Activated effector memory CD4-positive, alpha-beta T cell treated with Interleukin-2 at 50 U/mL for 16 hours (primary cell): ENCODE measurements at places on chromosomes 2 and 18.

GRCh38 chr18:58196164-58196563, 152.1 kb downstream of the NEDD4L start:
- no peak for DNase-seq

DNA sequence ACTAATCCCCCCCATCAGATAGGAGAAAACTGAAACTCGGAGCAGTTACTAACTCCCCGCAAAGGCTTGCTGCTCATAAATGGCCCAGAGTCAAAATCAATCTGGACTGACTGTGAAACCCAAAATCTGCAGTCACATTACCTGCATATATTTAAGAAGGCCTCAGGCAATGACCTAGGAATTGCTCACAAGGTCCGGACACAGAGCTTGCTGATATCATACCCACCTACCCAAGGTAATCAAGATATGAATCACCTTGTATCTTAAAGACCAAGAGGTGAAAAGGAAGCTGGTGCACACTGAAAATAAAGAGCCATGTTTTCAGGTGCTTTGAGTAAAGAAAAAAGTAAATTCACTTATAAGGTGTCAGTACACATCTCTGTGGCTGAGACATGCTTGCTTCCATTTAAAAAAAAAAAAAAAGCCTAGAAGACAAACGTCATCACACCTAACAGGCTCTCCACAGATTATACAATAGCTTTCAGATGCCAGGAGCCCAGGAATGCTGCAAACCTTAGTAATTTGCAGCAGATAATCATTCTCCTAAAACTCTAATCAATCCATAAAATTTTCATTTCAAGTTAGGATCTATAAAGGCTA, 195.4 kb downstream of the ZEB2 start:
- DNase-seq, result no peak

DNA sequence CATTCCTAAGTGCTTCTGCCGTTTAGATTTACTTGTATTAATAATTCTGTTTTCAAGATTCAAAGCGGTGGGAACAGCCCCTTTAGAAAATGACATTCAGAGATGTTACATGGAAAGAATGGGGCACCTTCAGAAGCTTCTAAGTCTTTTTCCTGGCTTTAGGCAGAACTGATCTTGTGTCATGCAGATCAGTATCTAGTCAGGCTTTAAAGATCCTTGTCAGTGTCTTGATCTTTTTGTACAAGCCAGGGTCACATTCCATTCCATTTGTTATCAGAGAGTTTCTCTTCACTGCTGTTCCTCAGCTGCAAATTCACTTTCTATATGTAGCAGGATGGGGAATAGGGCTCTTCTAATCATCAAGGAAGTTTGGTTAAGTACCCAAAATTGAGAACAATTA, 275.3 kb downstream of the DCC start:
- DNase-seq, result no peak

- no peak for DNase-seq
Measured at GRCh38 chr2:12617366-12617765, 99.4 kb upstream of the TRIB2 start.

- DNase-seq, result no peak
Measured at GRCh38 chr2:110678457-110679336, 834 bp upstream of the BUB1 start.

GRCh38 chr2:63842149-63843061, 709 bp downstream of the UGP2 start:
- DNase-seq, result no peak

DNA sequence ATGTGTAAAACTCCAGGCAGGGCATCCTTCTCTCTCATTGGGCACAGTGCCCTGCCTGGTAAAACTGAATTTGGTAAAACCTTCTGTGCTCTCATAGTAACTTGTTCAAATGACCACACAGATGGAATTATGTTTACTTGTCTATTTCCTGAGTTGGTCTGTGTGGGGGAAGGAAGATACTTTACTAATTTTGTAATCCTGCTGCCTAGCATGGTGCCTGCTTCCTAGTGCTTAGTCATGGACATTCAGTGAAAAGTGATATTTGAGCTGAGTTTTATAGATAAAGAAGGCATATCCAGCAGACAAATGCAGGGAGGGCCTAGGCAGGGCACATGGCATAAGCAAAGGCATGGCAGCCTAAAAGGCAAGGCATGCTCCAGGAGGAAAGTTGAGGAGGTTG, 199.4 kb downstream of the FSHR start:
- no peak for DNase-seq

GRCh38 chr18:31555971-31556747, 35.5 kb upstream of the TTR start:
- no peak for DNase-seq

GRCh38 chr2:202782940-202783558, 88.5 kb downstream of the ICA1L start:
- no peak for DNase-seq

DNA sequence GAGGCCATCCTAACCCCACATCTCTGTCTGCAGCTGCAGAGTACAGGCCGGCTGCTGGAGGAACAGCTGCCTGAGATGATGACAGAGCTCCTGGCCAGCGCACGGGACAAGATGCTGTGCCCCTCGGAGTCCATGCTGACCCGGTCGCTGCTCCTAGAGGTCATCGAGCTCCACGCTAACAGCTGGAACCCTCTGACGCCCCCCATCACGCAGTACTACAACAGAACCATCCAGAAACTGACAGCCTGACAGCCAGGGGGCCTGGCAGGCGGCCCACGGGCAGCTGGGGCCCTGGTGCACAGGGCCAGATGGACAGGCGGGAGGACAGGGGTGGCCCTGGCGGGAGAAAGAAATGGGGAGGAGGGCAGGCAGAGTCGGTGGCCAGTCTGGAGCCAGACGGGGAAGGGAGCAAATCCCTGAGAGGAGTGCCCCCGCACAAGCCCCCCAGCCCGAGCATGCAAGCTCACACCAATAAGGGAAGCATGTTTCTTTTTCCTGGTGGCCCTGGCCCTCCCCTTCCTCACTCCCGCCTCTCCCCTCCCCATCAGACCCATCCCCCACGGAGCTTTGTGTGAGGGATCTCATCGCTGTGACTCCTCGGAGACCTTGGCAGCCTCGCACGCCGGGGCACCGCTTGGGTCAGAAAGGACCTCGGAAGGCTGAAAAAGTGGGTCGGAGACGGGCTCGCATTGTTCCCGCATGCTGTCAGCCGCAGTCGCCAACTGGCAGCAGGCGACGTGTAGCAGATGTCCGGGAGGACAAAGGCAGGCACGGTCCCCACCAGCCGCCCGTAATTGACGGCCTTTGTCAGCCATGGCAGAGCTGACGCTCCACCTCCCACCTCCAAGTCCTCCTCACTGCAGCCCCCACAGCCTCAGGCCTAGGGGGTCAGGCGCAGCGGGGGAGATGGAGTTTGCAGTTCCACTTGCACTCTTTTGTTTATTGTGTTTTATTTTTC, 91.2 kb downstream of the SMAD7 start:
- no peak for DNase-seq

GRCh38 chr2:16012626-16013358, 72.4 kb downstream of the MYCN start:
- no peak for DNase-seq

DNA sequence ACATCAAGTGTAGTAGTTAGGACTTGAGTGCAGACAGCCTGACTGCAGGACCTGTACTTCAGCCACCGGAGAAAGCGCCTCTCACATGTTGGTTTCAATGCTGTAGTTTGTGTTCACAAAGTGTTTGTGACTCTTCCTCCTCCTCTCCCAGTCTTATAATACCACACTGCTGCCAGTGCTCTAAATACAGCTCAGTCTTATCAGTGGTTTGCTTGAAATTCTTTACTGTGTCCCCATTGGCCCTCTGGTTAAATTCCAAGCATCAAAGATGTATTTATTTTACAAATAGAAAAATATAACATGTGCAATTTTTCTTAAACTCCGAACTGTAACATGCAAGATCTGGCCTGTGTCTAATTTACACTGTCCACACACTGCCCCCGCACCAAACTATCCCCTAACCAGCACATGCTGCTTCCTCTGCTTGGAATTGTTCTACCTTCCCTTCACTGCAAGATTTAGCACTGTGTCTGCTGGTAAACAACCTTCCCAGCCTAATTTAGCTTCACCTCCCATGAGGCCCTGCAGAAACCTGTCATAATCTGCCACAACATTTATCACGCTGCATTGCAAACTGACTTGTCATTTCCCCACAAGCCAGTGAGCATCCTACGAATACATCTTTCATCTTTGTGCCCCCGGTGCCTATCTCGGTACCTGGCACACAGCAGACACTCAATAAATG, 77.1 kb downstream of the SUMO1 start:
- DNase-seq, result no peak

DNA sequence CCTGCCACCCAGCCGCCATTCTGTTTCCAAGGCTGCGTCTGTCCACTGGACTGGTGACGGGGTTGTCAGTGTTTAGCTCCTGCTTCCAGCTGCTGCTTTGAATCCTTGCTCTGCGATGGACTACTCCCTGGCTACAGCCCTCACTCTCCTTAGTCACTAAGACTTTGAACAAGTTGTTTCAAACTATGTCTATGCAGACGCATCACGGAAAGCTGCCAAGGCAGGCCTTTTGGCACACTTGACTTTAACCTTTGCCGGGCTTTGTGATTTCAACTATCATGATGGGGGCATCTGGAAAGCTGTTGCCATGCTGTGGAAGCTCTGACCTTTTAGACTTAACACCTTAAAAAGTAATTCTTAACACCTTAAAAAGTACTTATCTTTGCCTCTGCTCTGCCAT, 54.4 kb downstream of the PDE11A start:
- no peak for DNase-seq

GRCh38 chr2:7835693-7836680, 845.9 kb upstream of the ID2 start:
- DNase-seq, result no peak

GRCh38 chr2:7292154-7292691, 375.0 kb downstream of the RNF144A start:
- no peak for DNase-seq

GRCh38 chr2:30871980-30872789, 64.9 kb upstream of the CAPN13 start:
- DNase-seq, result no peak

GRCh38 chr18:73719611-73720010, 428.0 kb downstream of the FBXO15 start:
- no peak for DNase-seq

- DNase-seq, result no peak
Measured at GRCh38 chr18:45290364-45290763, 324.9 kb upstream of the SLC14A2 start.

- DNase-seq, result no peak
Measured at GRCh38 chr2:178892751-178893625, 85.8 kb upstream of the TTN start.

DNA sequence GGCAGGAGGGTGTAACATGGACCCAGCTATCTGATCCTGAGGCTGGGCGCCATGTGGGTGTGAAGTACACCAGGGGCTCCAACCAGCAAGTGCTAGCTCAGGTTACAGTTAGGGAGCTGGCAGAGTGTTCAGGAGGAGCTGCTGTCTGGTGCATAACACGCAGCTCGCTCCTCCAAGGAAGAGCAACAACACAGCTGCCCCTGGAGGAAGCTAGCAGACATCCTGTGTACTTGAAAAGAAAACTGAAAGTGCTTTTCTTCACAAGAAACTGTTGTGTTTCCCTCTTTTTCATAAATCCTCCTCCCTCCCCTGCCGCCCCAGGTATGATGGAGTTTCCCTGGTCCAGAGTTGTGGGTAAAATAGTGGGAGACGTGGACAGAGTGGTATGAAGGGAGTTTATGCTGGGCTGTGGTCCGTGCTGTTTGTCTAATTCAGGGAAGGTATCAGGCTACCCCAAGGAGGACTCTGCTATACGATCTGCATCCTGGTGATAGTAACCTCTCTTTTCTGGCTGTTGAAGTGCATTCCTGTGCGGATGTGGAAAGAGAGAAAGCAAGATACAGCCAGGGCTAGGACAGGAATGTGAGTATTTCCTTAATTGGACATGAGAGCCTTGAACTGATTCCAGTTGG, 6.1 kb upstream of the LBH start:
- DNase-seq, result peak; percentile 43

DNA sequence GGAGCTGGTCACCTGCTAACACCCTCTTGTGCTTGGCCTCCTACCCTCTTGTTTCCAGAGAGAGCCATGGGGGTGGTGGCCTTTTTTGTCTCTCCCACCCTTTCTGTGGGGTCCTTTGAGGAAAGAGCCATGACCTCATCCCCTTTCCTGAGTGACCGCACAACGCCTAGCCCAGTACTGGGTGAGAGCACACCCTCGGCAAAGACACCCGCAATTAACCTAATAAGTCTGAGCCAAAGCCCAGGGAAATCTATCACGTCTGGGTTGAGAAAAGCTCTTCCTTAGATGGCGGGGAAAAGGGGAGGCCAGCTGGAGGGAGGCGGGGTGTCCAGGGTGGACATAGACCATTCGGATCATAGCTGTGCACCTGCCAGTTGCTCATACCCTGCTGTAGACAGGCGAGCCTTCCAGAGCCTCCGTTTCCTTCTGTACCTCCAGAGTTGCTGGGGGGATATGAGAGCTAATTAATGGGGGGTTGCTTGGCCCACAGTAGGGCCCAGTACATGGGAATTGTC, 93.7 kb upstream of the MCFD2 start:
- no peak for DNase-seq

- DNase-seq, result no peak
Measured at GRCh38 chr18:40810372-40810771, 1144.7 kb upstream of the PIK3C3 start.

GRCh38 chr2:7880566-7880965, 801.3 kb upstream of the ID2 start:
- no peak for DNase-seq

- DNase-seq, result no peak
Measured at GRCh38 chr2:174836377-174836994, 72.2 kb upstream of the CHRNA1 start.

DNA sequence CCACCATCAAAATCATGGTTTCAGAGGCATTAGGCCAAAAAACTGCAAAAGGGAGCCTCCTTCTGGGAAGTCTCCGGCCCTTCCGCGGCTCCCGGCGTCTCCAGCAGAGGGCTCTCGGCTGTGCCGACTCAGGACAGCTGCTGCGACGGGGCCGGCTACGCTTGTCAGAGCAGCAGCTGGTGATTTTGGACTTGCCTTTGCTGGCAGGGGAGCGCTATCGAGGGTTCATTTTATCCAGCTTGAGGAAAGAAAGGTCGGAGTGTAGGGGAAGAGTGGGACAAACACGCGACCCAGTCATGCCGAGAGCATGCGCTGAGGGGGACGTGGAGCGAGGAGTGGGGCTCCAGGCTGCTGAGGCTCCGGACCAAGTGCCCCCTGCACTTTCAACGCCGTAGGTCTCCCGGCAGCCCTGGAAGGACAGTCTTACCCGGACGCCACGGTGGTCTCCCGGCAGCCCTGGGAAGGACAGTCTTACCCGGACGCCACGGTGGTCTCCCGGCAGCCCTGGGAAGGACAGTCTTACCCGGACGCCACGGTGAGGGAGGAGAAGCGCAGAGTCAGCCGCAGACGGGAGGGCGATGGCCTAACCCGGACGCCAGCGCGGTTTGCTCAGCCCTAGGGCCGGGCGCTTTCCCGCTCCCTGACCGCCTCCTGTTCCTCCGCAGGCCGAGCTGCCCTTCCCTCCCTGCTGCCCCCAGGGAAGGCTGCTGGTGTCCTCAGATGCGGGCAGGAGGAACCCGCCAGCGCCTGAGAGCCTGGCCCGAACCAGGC, 21.7 kb downstream of the DDX18 start:
- DNase-seq, result peak; percentile 20

GRCh38 chr2:111165084-111165483, 44.4 kb downstream of the BCL2L11 start:
- no peak for DNase-seq
